Inflammatory macrophage (primary cell): ENCODE measurements at places on chromosomes 1 and 21.

GRCh38 chr1:220056374-220056773 is 10.1 kb upstream of the EPRS1 start:
- DNase-seq, result no peak

DNA sequence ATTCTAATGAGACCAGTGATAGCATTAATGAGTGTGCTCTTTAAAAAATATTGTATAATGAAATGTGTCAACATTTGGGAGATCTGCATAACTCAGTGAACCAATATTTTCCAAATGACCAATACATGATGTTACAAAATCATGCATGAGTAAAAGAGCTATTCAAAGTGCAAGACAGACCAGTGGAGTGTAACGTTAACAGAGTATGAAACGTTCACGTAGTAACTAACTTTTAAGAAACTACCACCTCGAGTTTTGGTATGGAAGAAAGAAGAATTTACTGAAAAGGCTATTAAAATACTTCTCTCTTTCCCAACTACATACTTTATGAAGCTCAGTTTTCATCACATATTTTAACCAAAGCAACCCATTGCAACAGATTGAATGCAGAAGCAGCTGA is 9.6 kb upstream of the SLC6A9 start:
- peak; percentile 21 for DNase-seq

GRCh38 chr1:239922778-239923522 is 168.7 kb upstream of the FMN2 start:
- no peak for DNase-seq

- DNase-seq, result no peak
These were observed 76.5 kb downstream of the VWA5B1 start for GRCh38 chr1:20367116-20367585.

- no peak for DNase-seq
These were observed 64.0 kb downstream of the OLIG1 start for GRCh38 chr21:33133892-33134291.

- no peak for DNase-seq
These were observed 57.7 kb downstream of the SCMH1 start for GRCh38 chr1:41184446-41184845.

DNA sequence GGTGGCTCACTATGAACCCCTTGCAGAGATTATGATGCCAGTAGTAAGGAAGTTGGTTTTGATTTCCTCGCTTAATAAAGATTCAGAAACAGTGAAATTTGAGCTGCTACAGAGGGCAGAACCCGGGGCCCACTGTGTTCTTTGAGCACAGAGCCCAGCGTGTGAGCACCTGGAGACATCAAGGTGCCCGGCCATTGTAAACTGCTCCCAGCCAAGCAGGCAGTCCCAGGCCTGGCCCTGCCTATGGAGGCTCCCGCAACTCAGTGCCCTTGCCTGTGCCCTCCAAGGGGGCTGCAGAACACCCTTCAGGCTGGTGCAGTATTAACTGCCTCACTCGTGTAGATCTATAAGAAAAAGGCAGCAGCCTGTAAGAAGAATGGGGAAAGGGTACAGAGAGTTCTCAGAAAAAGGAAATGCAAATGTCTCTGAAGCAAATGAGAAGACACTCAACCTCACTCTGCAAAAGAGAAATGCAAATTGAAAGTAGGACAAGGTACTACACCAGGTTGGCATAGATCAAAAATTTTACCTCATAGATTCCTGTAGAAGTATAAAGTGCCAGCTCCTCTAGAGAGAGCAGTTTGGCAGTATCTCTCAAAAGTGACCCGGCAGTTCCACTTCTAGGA is 323.7 kb downstream of the HHAT start:
- no peak for DNase-seq

DNA sequence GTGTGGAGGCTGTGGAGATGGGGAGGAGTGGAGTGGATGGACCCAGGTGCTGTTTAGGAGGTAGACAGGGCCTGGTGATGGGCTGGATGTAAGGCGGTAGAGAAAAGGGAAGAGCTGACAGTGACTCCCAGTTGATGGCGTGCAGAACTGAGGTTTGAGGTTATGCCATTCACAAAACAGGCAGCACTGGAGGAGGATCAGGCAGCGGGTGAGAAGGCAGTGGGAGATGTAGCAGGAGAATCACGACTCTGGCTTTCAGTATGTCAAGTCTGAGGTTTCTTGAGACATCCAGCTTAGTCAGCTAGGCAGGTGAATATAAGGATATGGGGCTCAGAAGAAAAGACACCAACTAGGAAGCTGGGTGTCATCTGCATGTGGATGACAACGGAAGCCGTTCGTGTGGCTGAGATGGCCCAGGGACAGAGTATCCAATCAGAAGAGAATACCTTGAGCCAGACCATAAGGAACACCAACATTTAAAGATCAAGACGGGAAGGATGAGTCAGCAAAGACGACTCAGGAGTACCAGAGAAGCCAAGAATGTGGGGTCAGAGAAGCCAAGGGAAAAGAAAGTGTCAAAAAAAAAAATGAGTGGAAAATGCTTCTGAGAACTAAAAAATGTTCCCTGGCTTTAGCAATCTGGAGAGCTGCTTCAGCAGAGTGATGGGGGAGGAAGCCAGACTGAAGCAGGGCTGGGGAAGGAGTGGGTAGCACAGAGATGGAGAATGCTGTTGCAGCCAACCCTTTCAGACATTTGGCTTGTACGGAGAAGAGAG is 15.2 kb downstream of the LRRN2 start:
- no peak for DNase-seq

GRCh38 chr1:43065191-43065590 is 106.5 kb upstream of the SLC2A1 start:
- DNase-seq, result no peak

GRCh38 chr1:177274687-177275211 is 104.0 kb downstream of the BRINP2 start:
- DNase-seq, result no peak

GRCh38 chr1:34806396-34806795 is 13.6 kb downstream of the GJA4 start:
- DNase-seq, result no peak
